ENCODE measurements at places on chromosomes 16 and 17. TPM values are rescaled to one million over a fixed set of nuclear protein-coding genes. Genes with fewer than 3 reads are reported as not detected.

TPPP3 gene
- 3.0 TPM for total RNA-seq

SEZ6L2 gene
- not detected for total RNA-seq

GPR179 gene
- total RNA-seq = not detected

NOMO2 gene
- total RNA-seq = 73.3 TPM

CALB2 gene
- total RNA-seq = 3.4 TPM

CENPN gene
- 5.3 TPM for total RNA-seq

KRTAP4-1 gene
- total RNA-seq = not detected

PRSS33 gene
- total RNA-seq = not detected

HSPB9 gene
- total RNA-seq = not detected

SNRNP25 gene
- total RNA-seq = 12.4 TPM

KRT40 gene
- total RNA-seq = not detected

KRTAP4-5 gene
- not detected for total RNA-seq

HEATR9 gene
- total RNA-seq = not detected

KRT20 gene
- total RNA-seq = not detected

All from esophagus squamous epithelium (tissue), 5 donors.